ENCODE measurements at places on chromosomes 3 and 15.

- DNase-seq = no peak
These were observed 750.6 kb downstream of the CADM2 start for GRCh38 chr3:85709346-85709892.

- DNase-seq = no peak
These were observed 14.8 kb downstream of the KLHL6 start for GRCh38 chr3:183540501-183541234.

- DNase-seq = no peak
These were observed 270.5 kb upstream of the STT3B start for GRCh38 chr3:31262201-31262600.

DNA sequence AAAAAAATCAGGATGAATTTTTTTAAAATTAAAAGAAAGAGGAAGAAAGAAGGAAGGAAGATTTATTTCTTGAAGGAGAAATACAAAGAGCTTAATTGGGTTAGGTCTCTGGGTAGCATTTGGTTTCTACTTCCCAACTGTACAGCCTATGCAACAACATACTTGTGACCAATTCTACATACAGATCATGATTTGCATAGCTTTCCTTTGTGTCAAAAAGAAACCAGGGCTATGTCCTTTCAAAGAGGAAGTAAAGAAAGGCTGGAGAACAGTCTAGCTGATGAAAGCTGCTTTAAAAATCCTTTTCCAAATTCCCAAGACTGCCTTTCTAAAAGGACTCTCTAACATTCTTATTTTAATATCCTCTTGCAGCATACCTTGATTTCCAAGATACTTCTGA is 6.1 kb upstream of the HGD start:
- peak; percentile 49 for DNase-seq

DNA sequence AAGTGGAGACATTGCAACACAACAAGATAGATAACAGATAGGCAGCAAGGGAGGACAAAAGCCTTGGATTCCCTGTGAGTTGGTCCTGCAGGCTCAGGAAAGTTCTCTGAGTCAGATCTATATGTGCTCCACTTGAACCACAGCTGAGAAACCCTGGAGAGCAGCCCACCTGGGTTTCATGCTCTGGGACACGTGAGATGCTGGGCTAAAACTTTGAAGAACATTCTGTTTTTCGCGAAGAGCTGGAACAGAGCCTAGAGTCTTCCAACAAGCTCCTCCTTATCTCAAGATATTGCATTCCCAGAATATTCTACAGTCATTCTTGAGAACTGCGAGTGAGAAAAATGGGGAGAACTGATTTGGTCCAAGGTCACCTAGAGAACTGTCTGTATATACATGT is 583.0 kb upstream of the ROBO1 start:
- DNase-seq = no peak

DNA sequence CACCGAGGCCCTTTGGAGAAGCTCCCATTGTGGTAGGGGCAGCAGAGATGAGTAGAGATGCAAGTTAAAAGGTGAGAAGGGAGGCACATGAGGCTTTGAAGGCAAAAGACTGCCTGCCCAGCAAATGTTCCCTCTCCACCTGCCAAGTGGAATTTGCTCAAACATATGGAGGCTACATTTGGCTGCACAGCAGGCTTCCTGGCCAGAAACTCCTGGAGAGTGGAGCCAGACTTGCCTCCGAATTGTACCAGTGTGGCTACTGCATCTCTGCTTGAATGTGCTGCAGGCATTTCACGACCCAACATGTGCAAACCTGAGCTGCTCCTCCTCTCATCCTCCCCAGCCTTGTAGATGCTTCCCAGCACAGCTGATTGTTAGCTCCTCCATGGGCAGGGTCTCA is 229.2 kb downstream of the ZNF621 start:
- no peak for DNase-seq

DNA sequence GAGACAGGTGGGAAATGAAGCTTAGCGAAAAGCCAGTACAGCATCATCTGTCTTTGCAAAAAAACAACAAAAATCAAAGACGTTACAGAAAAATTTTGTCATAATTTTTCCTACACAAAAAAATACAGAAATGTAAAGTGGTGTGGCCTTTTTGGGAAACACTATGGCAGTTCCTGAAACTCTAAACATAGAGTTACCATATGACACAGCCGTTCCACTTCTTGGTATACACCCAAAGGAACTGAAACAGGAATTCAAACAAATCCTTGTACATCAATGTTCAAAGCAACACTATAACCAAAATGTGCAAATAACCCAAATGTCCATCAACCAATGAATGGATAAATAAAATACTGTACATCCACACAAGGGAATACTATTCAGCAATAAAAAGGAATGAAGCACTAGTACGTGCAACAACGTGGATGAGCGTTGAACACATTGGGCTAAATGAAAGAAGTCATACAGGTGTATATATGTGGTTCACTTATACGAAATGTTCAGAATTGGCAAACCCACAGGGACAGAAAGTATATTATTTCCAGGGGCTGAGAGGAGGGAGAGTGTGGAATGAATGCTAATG is 46.8 kb downstream of the GLB1 start:
- no peak for DNase-seq

- no peak for DNase-seq
These were observed 52.7 kb downstream of the TLE3 start for GRCh38 chr15:70045045-70045444.

DNA sequence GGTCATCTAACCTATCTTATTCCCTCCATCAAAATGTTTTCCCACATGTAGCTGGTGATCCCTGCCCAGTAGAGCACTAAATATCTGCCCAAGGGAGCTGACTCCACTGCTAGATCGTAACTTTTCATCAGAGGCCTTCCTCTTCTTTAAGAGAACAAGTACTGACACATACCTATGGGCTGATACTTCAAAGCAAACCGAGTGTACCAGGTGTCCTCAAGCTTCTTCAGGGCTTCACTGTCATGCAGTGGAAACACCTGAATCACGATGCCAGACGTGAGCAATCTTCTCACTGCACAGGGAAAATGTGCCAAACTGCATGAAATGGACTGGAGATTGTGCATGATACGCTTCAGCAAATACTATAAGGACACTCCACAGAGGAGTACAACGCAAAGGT is 41.6 kb downstream of the ANO10 start:
- no peak for DNase-seq

GRCh38 chr15:78192826-78193594 is 41.4 kb downstream of the ACSBG1 start:
- no peak for DNase-seq

DNA sequence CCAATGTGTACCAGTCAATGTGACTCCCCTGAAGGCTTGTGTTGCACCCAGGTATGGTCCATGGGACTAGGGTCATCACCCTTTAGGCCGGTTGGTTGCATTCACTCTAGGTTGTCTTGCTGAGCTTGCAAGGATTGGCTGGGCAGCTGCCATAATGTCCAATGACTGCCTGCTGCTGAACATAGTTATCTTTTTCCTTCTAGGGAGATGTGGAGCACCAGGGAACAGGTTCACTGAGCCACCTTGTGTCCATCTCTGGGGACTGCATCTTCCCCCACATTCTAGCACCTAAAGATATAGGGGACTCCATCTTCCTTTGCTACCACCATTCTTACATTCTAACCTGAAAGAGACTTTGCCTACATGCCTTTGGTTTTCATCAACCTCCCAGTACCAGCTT is 580.4 kb upstream of the TBL1XR1 start:
- peak; percentile 25 for DNase-seq

DNA sequence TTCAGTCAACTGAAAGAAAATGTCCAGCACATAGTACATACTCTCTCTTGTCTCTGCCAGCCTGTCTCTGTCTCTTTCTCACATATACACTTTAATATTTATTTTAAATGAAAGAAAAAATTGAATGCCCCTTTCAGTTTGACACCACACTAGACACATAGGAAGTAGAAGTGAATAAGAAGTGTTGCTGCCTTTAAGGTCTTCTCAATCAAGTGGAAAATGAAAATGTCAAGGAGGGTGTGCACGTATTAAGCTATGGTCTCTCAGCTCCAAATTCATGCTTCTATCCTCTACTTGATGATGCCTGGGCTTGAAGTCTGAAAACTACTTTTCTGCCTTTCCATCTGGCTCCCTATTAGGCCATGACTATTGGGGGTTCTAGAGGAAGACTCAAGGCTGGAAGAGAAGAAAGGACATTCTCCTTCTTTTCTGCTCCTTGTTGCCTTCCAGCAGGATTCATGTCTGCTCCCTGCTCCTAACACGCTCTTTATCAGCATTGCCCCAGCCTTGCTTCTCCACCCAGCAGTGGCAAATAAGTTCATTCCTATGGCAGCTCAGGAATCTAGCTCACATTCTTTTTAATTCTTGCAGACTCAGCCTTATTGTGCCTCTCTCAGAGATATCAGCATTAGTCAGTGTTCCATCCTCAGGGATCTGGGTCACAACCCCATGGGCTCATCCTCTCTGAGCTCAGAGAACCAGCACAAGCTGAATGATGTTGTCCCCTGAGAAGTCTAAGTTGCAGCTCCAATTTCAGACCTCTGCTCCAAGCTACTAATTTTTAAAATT is 609.1 kb upstream of the GRM7 start:
- DNase-seq = no peak

DNA sequence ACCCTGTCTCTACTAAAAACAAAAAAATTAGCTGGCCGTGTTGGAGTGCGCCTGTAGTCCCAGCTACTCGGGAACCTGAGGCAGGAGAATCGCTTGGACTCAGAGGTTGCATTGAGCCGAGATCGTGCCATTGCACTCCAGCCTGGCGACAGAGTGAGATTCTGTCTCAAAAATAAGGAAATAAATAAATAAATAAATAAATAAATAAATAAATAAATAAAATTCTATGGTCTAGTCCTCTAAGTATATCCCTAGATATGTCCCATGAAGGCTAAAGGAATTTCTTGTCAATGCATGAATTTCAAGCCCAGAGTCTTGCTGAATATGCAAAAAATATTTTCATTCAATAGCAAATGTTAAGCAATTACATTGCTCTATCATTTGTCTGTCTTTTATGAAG is 149.0 kb downstream of the EPHA3 start:
- DNase-seq = no peak

- DNase-seq = no peak
These were observed 227.4 kb upstream of the AZI2 start for GRCh38 chr3:28575746-28576613.

DNA sequence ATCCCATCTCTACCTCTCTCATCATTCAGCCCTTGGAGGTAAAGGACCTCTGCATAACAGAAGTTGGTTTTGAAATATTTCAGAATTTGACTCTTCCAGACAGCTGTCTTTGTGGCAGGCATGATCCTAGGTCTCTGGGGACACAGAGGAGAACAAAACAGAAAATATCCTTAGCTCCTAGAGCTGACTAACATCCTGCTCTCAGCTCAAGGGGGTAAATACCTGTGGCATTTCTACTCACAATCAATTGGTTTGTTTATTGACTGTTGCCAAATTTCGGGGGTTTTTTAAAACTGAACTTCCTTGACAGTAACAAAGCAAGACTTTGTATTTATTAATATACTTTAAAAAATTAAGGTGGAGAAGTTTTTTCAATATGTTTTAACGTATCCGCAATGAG is 78.8 kb downstream of the EOMES start:
- no peak for DNase-seq

DNA sequence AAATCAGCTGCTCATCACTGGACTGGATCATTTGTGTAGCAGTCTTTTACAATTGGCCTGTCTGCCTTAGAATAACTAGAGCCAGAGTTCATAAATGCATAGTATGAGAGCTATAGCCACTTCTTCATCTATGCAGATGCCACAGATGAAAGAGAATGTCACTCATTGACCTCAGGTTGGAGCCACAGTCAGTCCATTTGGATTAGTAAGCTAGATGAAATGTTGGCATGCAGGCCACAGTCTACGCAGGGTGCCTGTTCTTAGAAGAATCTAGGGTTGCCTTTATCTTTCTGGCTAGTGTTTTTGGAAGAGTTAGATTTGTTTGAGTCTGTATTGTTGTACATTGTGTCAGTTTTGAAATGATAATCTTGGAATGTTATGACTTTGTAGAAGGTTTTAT is 25.4 kb upstream of the EDEM1 start:
- no peak for DNase-seq

- no peak for DNase-seq
These were observed 11.1 kb upstream of the RTP2 start for GRCh38 chr3:187713504-187713903.

GRCh38 chr3:110957247-110958025 is 114.2 kb upstream of the NECTIN3 start:
- DNase-seq = no peak

GRCh38 chr3:180619723-180620122 is 17.8 kb downstream of the TTC14 start:
- no peak for DNase-seq

- peak; percentile 5 for DNase-seq
These were observed 39.4 kb upstream of the LMOD3 start for GRCh38 chr3:69161587-69162307.

GRCh38 chr3:134857776-134858362 is 62.8 kb downstream of the EPHB1 start:
- DNase-seq = no peak

- DNase-seq = no peak
These were observed 22.1 kb downstream of the TMED3 start for GRCh38 chr15:79332824-79333510.

DNA sequence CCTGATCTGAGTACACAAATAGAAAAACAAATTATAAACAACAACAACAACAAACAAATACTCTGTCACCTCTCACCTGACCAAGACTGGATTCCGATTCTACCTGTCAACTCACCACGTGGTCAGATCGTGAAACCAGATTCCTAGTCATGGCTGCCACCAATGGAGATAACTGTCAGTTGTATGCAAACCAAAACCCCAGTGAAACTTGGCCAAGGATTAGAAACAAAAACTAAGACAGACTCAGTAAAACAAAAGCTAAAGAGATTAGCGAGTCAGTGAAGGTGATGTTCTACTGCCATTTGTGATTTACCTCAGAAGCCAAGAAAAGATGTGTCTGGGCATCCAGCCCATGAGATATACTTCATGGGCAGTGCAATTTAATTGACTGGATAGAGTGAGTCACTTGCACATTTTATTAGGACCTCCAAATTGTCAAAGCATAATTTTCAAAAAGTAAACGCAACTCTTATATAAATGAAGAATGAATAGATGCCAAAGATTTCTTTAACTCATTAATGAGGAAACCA is 31.1 kb downstream of the PHLDB2 start:
- DNase-seq = no peak

- DNase-seq = no peak
These were observed 74.6 kb upstream of the LEKR1 start for GRCh38 chr3:156751461-156752025.

DNA sequence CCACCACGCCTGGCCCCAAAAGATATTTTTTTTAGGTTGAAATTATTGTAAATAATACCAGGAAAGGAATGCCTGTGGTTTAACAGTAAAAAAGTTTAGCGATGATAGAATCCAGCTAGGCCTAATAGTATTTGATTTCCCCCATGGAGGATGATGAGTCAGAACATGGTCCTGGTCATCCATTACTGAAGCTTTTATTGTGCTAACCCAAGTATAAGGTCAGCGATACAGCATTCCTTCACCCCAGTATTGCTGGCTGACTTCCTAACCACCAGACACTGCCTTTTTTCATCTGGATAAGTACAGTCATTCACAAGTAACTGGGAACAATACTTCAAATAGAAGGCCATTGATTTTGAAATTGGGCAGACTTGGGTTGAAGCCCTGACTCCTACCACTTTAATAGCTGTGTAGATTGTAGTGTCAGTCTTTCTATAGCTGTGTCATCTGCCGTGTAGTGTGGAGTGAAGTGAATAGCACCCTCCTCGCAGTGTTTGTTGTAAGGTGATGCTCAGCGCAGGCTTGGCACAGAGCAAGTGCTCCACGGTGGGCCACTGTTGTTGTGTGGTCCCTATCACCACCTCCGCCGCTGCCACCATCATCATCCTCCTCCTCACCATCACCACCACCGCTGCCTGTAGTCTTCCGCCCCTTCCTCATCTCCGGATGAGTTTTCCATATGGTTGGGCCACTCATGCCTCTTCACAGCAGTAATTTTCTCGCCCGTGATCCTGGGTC is 436.0 kb upstream of the TPM1 start:
- no peak for DNase-seq

GRCh38 chr15:48191574-48192225 is at the start of gene CTXN2:
TSS of gene CTXN2 (plus strand) at chr15:48191665. CDS start at chr15:48201301, 9,636 bp downstream.
- no peak for DNase-seq
